NCI-H1694 treated with DMSO at 0.1 percent for 48 hours (cell line): ENCODE measurements at places on chromosomes 1 and 21.

- peak; percentile 24 for DNase-seq
Observed at GRCh38 chr1:116909512-116910378, at the start of gene PTGFRN. Gene PTGFRN (plus strand): TSS chr1:116909916. CDS start chr1:116910204, 288 bp downstream.

DNA sequence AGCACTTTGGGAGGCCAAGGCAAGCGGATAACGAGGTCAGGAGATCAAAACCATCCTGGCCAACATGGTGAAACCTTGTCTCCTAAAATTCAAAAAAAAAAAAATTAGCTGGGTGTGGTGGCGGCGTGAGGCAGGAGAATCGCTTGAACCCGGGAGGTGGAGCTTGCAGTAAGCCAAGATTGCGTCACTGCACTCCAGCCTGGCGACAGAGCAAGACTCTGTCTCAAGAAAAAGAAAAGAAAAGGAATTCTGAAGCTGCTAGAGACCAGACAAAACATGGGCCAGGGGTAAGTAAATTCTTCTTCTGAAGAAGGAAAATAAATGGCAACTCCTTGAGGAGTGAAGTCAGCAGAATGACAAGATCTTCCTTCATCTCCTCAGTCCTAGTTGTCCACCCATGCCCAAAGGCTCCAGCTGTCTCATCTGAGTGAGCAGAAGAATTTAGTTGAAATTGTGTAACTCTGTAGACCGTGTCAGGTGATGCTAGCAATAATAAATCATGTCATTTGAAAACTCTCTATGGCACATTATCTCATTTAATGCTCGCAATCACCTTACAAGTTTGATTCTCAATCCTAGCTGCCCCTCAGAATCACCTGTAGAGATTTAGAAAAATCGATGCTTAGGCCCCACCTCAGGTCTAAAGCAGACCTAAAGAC, 14.3 kb downstream of the PDZK1 start:
- no peak for DNase-seq

GRCh38 chr21:44428281-44428960, 26.9 kb upstream of the LRRC3 start:
- DNase-seq = no peak

GRCh38 chr21:37915497-37915911, 753 bp downstream of the KCNJ6 start:
- peak; percentile 80 for DNase-seq

GRCh38 chr1:182484531-182485257, 34.7 kb downstream of the RGSL1 start:
- no peak for DNase-seq

DNA sequence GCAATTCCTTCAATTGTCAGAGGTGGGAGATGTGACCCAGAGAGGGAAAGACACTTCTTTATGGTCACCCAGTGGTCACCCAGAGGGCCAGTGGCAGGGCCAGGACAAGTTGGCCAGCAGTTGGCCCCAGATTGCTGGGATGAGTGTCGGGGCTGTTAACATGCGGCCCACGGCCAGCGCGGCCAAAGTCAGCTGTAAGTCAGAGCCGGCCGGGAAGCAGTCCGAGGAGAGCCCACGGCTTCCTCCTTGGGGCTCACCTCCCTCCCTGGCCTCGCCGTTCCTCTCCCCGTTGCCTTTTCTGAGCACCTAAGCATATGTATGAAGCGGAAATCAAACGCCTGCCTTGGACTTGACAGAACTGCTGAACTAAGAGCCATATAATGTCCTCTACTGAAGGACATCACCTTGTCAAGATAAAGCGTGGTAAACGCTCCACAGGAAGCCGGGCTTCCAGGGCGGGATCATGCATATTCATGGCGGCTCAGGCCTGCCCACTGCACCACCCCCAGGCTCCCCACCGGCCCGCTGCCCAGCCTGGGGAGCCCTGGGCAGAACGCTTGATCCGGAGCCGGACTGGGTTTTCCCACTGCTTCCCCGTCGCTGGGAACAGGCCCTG, 245.4 kb upstream of the POU3F1 start:
- DNase-seq = no peak

DNA sequence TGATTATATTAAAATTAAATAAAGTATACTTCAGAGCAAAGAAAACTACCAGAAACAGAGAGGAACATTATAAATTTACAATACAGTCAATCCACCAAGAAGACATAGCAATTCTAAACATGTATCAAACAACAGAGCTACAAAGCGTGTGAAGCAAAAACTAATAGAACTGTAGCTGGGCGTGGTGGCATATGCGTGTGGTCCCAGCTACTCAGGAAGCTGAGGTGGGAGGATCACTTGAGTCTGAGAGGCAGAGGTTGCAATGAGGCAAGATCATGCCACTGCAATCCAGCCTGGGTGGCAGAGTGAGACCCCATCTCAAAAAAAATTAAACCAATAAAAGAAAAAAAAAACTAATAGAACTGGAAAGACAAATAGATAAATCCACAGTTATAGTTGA, 12.3 kb downstream of the CCDC185 start:
- no peak for DNase-seq

- no peak for DNase-seq
Observed at GRCh38 chr1:231734417-231734816, 107.8 kb downstream of the DISC1 start.

- DNase-seq = peak; percentile 69
Observed at GRCh38 chr1:61425040-61425439, 299.9 kb downstream of the TM2D1 start.

DNA sequence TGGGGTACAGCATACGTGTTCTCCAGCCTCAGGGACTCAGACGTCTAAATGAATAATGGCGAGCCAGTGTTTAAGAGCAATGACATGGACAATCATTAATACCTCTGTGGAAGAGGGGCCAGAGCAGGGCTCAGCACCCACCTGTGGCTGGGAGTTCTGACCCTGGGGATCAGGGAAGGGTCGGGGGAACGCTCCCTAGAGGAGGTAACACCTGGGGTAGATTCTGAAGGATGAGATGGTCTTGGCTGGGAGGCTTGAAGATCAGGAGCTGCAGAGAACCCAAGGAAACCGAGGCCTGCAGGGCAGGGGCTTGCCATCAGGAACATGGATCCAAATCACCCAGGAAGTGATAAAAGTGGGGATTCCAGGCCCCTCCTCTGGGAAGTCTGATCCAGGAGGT, 138.2 kb upstream of the RUNX3 start:
- DNase-seq = no peak

GRCh38 chr21:37233551-37234146, 33.5 kb downstream of the VPS26C start:
- no peak for DNase-seq

DNA sequence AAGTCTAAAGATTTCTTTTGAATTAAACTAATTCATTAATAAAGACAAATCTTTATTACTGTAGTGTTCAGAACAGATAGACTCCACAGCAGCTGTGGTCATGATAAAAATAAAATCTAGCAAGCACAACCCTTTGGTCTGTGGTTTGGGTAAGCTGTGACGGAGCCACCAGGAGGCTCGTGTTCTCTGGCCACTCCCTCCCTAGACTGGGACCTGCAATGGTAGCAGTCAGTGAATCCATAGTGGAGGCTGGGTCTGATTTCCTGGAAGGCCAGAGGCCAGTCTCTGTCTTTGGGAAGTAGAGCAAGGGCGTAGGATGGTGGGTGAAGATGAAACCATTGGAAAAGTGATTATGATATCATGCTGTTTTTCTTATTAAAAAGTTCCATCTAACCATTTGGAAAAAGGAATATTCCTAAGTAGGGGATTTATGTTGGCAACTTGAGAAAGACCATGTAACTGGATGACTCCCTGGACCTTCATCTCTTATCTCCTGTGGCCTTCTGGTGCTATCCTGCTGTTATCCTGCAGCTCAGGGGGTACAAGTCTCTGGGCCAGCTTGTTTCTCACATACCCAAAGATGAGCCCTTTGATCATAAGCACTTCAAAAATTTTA, 39.0 kb downstream of the TENT5C start:
- no peak for DNase-seq

DNA sequence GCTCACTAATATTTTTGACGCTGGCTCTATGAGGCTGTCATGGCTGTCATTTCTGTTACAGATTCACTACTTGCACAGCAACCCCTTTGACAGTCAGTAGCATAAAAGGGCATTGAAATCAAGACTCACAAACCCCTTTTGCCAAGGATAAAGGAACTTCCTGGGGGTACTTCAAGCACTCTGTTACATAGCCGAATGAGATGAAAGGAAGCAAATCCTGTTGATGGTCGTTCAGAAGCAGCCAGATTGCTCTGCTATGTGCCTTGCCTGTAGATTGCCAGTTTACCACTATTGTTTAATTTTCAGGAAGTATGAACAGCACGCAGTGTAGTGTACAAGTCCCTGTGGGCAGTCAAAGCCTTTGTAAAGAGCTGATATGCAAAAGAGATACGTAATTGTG, 296.2 kb downstream of the LRRIQ3 start:
- no peak for DNase-seq

DNA sequence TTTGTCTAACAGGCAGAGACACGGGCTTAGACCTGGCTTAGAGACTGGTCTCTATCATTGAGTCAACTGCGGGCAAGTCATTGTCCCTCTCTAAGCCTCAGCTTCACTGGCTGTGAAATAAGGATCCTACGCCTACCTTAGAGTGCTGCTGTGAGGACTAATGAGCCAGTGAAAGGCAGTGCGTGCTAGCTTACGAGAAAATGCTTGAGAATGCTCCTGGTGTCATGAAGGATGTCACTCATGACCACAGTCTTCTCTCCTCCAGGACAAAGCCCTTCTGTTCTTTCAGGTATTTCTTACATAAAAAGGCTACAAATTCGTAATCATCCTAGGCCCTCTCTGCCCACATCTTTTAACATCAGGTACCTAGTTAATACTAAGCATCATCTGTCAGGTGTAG, 16.5 kb upstream of the A3GALT2 start:
- no peak for DNase-seq

- no peak for DNase-seq
Observed at GRCh38 chr1:41629141-41629540, 144.7 kb upstream of the EDN2 start.

- DNase-seq = no peak
Observed at GRCh38 chr21:26691416-26691815, 118.3 kb upstream of the CYYR1 start.

- DNase-seq = peak; percentile 40
Observed at GRCh38 chr1:224528900-224529299, 87.2 kb upstream of the CNIH3 start.

DNA sequence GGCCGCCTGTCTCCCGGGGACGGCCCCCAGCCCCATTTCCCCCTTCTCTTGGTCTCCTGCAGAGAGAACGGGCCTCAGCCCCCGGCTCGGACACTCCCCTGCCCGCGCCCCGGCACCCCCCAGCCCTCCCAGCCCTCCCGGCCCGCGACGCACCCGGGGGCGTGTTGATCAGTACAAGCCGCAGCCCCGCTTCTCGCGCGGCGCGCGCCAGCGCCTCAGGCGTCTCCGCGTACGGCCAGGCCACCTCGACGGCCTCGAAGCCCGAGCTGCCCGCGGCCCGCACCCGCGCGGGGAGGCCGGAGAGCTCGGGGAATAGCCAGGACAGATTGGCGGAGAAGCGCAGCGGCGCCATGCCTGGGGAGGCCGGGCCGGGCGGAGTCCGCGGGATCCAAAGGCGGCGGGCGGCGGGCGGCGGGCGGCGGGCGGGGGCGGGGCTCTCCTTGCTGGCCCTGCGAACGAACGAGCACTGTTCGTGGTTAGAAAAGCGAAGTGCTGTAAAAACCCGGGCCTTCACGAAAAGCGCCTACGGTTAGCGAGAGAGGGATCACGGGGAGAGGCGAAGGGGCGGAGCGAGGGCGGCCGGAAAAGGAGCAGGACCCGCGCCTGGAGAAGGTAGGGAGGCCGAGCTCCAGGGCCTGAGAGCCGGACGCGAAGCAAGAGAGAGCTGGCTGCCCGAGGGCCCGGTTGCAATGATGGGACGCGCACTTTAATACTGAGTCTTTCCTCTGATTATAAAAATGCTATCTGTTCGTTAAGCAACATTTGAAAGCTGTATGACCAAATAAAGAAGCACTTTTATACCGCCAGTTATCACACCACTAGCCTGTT, at the start of gene HYI:
HYI (minus strand) TSS at position 490 of the 828 bp plus-strand sequence; CDS start at position 352, 138 bp downstream.
- DNase-seq = peak; percentile 13

DNA sequence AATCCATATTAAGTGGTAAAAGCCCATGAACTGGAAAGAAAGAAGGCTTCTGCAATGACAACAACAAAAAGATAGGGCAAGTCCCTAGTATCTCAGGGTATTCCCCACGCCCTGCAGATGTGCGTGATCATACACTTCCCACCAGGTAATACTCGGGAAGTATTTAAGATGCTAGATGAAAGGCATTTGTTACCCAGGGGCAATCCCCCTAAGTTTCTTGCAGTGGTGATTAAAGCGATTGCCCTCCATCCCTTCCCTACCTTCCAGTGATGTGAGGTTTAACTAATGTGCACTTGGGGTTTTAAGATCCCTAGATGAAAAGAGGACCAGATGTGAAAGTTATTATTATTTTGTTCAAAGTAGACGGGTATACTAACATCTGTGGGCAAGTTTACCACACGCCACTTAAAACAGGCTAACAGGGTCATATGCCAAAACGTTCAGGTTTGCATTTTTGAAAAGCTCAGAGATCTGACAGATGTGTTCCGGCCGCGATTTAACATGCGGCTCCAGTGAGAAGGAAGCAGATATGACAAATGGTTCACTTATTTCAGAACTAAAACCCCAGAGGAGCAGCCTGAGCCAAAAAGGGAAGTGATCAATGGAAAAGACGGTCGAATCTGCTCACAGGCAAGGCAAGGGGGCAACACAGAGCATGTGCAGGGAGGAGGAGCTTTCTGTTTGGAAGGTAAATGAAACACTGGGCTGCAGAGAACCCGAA, 17.4 kb downstream of the TIAM1 start:
- DNase-seq = peak; percentile 32

GRCh38 chr21:43289966-43290365, 121.2 kb downstream of the CRYAA start:
- DNase-seq = no peak

GRCh38 chr1:35884934-35885333, 1.9 kb downstream of the AGO1 start:
- DNase-seq = no peak

GRCh38 chr21:34967509-34968289, 81.4 kb downstream of the RUNX1 start:
- DNase-seq = no peak

DNA sequence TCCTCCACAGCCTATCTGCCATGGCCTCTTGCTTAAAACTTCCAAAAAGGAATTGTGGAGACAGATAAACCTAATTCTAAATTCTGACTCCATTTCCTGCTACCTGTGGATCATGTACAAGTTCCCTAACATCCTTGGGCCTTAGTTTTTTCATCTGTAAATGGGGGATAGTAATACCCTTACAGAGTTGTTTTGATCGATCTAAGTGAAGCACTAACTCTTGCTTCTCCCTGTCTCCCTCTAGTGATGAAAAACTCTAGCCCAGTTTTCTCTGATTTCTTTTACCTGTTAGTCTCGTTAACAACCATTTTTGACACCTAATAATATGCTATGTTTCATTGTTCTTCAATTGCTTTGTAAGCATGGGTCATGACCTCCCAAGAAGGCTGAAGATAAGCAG, 65.9 kb downstream of the TM2D1 start:
- DNase-seq = no peak
